ENCODE measurements at places on chromosomes 4 and X. TPM values are rescaled to one million over a fixed set of nuclear protein-coding genes. Genes with fewer than 3 reads are reported as not detected.

The SEL1L3 gene
- total RNA-seq = 40.7 TPM

The UGT2A3 gene
- total RNA-seq = 126 TPM

The ATP11C gene
- 22.3 TPM for total RNA-seq

The N4BP2 gene
- total RNA-seq = 29.9 TPM

The NAP1L2 gene
- total RNA-seq = 2.3 TPM

The RAB40A gene
- 3.0 TPM for total RNA-seq

The PF4V1 gene
- not detected for total RNA-seq

The HPGD gene
- 129 TPM for total RNA-seq

The TTC29 gene
- total RNA-seq = 0.13 TPM

The TXLNG gene
- 24.0 TPM for total RNA-seq

The DMD gene
- 27.8 TPM for total RNA-seq

The COMMD8 gene
- total RNA-seq = 31.6 TPM

The XG gene
- total RNA-seq = 0.53 TPM

The ITGB1BP2 gene
- 1.6 TPM for total RNA-seq

The TMEM255A gene
- total RNA-seq = 0.77 TPM

- DNase-seq = no peak
Measured at GRCh38 chrX:22803353-22803752, 196.4 kb upstream of the DDX53 start.

DNA sequence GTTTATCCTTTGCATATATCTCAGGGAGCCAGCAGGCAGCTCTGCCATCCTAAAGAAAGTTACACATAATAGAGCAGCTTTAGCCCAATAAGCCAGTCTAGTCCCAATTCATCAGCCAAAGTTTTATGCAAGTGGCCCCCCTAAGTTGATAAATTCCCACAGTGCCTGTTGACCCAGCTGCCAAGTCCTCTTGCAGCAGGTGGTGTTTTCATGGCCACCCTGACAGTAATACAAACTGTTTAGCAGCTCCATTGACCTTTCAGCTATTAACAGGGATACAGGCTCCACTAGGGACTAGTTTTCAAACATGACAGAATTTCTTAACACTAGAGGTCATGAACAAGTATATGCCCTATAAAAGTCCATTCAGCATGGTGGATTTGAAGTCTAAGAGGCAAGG, 77.5 kb downstream of the HHIP start:
- no peak for DNase-seq

GRCh38 chr4:677431-678293, 3.3 kb downstream of the MYL5 start:
- no peak for DNase-seq

DNA sequence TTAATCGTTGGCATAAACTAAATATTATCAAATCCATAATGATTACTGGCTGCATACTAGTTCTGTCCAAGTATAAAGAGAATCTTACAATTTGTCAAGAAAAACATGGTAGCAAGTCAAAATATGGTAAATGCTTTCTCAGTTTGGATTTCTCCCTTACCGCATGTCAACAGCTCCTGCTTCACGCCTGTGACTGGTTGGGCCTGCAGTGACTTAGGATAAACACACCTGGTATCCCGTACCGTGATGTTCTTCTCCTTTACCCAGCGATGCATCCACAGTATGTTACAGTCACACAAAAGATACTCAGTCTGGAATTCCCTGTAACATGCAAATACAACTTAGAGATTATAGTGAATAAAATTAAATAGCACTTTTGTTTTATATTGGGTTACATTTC, 71.1 kb downstream of the ADGRA3 start:
- DNase-seq = no peak

- DNase-seq = peak; percentile 90
Measured at GRCh38 chr4:52051615-52052474, 741 bp downstream of the SPATA18 start.

DNA sequence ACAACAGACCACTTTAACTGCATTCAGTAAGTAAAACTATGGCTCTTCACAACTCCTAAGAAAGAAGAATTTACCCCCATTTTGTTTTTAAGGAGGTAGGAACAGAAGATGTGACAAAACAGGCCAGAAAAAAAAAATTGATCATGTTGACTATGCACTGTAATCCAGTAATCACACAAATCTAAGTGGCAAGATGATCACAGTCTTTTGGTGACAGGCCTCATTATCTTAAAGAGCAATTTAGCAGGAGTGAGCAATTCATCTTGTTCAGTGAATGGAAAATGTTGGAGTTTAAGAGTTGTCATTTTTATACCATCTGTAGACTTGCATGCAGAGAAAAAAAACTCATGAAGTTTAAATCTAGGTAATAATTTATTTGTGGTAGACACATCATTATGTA, 115.1 kb downstream of the SLC39A8 start:
- no peak for DNase-seq

- no peak for DNase-seq
Measured at GRCh38 chr4:19743115-19743638, 508.5 kb upstream of the SLIT2 start.

DNA sequence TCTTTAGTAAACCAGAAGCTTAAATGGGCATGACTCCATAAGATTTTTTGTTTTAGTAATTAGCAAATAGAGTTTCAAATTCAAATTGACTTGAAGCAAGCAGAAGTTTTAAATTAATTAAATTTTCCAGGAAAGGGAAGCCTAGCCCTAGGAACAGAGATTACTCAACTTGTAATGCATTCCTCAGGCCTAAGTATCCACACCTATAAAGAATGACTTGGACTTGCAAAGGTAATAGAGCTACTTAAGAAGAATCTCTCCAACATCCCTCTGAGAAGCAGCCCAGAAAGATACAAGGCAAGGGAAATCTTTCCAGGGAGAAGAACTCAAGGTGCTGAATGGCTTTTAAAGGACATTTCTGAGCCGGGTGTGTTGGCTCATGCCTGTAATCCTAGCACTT, 16.9 kb upstream of the TMPRSS11E start:
- no peak for DNase-seq

DNA sequence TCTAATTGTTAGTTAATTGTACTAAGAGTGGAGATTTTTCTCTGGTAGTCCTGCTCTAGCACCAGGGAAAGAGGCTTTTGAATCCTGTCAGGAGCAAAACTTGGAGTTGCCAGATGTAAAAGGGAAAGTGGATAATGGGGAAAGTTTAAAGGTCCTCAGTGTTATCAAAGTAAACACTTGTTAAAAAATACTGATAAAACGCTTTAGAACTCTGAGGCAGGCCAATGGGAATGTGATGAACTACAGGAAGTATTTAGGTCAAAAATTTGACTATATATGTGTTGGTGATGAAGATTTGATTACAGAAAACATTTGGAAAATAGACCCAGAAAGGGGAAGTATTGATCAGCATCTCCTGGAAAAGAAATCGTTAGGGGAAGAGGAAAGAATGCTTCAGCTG, 32.8 kb downstream of the SERPINA7 start:
- DNase-seq = no peak

DNA sequence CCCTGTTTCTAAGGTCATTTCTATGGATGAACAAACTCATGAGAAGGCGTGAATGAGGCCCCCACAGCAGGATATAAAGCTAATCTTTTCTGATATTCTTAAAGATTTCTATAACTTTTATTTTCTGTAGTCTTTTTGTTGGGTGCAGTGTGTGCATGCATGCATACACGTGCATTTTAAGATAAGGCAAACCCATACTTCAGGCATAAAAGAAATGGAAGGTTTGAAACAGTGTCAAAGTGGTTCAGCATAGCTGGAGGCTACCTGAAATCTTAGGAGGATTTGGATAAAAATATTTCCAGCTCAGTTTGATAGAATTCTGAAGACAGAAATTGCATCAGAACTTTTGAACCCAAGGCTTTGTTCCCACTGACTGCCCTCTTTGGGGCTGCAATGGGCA, 119.7 kb downstream of the PDHA2 start:
- DNase-seq = no peak

- no peak for DNase-seq
Measured at GRCh38 chr4:99610605-99611175, 36.1 kb downstream of the MTTP start.

GRCh38 chr4:147195386-147195785, 249.7 kb upstream of the TTC29 start:
- DNase-seq = no peak

GRCh38 chrX:3548765-3549391, 164.6 kb downstream of the PRKX start:
- peak; percentile 73 for DNase-seq

DNA sequence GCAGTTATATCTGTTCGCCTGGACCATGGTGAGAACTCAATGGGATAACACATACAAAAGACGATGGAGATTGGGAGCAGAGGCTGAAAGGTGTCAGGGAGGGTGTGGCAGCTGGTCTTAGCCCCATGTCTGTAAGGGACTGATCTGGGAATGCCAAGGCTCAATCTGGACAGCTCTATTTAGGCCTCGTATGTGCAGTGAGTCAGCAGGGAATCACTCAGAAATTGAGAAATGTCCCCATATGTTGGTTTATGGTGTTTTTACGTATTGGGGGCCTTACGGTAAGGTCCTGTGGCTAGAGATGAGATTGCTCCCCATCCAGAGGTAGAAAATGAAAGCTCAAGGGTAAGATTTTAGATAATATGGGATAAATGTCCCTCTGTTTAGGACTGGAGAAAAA, 71.4 kb upstream of the TTC29 start:
- no peak for DNase-seq

DNA sequence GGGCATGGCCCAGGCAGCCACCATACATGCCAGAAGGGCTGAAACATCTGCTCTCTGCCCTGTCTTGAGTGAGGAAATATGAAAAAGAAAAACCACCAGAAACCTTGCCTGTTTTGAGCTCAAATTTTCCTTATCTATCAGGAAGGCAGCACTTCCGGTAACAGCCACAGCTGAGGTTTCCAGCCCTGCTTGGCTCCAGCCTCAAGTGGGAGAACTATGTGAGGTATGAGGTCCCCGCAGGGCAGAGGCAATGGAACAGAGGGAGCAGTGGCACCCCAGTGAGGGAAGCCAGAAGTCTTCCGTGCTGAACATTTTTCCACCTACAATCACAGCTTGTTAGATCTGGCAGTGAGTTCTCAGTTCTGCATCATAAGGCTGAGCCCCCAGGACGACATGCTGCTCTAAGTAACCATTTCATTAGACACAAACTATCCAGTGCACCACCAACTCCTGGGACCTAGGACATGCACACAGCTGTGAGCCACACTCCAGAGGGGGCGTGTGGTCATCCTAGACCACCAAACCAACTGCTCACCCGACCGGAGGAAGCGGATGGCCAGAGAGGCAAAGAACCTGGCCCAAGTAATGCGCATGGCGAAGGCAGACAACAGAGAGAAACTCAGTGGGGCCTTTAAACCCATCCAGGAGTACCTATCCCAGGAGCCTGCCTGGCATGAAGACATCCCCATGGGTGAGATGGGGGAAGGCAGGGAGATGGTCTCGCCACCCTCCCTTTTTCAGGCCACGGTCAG, 22.6 kb downstream of the WDR1 start:
- DNase-seq = peak; percentile 71

GRCh38 chr4:1871471-1872021, 353 bp downstream of the NSD2 start:
- DNase-seq = peak; percentile 73

GRCh38 chrX:12610079-12610478, 181.1 kb upstream of the PRPS2 start:
- DNase-seq = no peak

DNA sequence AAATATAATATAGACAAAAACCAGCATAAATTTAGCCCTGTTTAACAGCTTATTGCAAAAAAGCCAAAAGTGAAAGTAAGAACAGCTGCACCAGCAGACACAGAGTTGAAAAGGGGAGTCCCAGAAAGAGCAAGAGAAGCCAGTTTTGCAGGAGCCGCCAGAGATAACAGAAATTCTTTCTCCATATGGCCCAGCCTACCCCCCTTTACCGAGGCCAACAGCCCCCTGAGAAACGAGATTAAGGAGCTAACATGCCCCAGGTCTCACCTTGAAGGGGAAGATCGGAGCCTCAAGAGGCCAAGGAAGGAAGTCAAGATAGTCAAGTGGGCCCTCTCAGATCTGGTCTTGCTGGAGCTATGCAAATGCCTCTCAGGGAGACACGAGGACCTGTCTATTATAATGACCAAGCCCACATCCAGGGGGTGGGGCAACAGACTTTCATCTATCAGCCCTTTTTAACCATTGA, 4.8 kb downstream of the ACOX3 start:
- DNase-seq = no peak

DNA sequence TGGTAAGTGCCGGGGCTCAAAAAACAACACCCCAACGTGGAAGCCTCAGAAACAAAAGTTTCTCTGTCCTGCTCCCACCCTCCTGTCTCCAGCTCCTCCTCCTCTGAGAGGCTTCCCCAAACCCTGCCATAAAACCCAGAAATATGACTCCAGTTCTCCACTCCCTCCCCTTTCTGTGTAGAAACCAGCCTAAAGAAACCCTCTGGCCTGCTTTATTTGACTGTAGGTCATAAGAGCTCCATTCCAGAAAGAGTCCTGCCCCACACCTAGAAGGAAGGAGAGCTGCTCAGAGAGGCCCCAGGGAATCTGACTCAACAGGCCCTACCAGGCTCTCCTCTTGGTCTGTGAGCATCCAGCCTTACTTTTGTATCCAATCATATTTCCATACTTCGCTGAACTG, 872 bp upstream of the S100P start:
- peak; percentile 57 for DNase-seq

DNA sequence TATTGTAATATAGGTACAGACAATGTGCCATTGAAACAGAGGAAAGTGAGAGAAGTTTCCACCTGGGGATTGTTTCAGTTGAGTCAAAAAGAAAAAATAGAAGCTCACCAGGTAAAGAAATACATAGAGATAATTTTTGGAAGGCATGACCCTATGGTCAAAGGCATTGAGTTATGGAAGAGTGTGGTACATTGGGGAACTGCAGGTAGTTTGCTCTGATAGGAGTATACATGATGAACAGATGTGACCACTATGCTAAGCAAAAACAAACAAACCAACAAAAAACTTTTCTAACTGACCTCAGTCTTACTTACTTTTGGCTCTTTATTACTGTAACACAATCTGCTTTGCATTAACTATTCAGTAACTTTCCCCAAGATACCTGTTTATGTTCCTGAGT, 85.9 kb downstream of the UGT8 start:
- DNase-seq = no peak

- DNase-seq = no peak
Measured at GRCh38 chr4:140258476-140258875, 104.5 kb upstream of the MAML3 start.

- peak; percentile 7 for DNase-seq
Measured at GRCh38 chrX:42678133-42678532, 99.8 kb downstream of the PPP1R2C start.

GRCh38 chr4:133424605-133425004, 275.5 kb downstream of the PCDH10 start:
- no peak for DNase-seq

GRCh38 chr4:26261405-26261804, 59.4 kb upstream of the RBPJ start:
- no peak for DNase-seq

GRCh38 chr4:178415925-178416324, 973.7 kb upstream of the AGA start:
- no peak for DNase-seq

GRCh38 chrX:23103546-23103945, 103.8 kb downstream of the DDX53 start:
- no peak for DNase-seq
